ENCODE measurements at places on chromosomes 1 and 21. TPM values are rescaled to one million over a fixed set of nuclear protein-coding genes. Genes with fewer than 3 reads are reported as not detected.
A peak's percentile ranks its signal among the peaks of the same experiment; 100 is the strongest.

SLC35D1 gene
- 1.9 TPM for polyA plus RNA-seq

- no peak for DNase-seq
These were observed 98.6 kb downstream of the TBX19 start for GRCh38 chr1:168379104-168379860.

DNA sequence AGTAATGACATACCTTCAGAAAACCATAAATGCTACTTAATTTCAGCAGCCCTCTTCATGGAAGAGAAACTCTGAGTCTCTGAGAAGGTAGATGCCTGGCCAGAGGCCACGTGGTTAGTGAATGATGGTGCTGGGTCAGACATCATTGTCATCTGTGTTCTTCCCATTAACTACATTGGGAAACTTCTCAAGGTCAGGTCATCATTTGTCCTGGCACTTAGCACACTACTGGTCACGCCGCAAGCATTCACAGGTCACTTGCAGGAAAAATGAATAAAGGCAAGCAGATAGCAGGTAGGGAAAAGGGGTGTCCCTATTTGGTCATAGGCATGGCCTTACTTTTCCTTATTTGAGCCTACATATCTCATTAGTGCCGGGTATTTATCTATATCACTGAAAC, 220.1 kb upstream of the PROX1 start:
- no peak for DNase-seq

POLR3GL gene
- polyA plus RNA-seq, result 36.0 TPM

DNA sequence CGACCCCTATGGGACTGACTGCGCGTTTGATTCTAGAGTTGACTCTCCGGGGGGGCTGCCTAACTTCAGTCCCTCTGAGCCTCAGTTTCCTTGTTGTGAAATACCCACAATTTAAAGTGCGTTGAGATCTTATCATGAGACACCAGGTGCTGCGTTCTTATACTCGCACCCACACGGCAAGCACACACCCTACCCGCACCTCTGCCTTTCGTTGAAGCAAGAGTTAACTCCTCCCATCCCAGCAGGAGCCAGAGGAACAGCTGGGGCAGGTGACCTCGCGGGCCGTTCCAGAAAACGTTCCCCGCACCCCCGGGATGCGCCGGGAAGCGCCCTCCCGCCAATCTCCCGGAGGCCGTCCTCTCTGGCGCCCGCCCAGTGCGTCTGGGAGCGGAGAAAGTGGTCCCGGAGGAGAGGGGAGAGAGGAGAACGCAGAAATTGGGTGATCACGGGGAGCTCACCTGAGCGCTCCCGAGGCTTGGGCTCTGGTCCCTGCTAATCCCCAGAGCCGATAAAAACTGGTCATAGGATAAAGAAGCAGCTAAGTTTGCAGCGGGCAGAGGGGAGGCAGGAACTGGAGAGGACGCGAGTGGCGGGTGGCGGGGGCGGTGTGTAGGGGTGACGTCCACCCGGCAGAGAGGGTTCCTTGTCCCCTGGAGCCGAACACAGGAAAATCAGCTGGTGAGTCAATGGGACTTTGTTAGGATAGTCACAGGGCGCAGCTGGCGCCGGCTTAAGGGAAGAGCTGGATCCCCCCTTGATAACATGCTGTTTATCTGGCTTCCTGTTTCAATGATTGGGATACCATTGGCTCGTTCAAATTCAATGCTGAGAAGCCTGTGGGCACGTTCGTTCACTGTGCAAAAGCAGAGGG, 869 bp downstream of the NAV1 start:
- DNase-seq, result peak; percentile 47

SIM2 gene
- polyA plus RNA-seq, result 0.15 TPM

GRCh38 chr1:27531959-27532685, 42.2 kb upstream of the WASF2 start:
- DNase-seq, result no peak

DNA sequence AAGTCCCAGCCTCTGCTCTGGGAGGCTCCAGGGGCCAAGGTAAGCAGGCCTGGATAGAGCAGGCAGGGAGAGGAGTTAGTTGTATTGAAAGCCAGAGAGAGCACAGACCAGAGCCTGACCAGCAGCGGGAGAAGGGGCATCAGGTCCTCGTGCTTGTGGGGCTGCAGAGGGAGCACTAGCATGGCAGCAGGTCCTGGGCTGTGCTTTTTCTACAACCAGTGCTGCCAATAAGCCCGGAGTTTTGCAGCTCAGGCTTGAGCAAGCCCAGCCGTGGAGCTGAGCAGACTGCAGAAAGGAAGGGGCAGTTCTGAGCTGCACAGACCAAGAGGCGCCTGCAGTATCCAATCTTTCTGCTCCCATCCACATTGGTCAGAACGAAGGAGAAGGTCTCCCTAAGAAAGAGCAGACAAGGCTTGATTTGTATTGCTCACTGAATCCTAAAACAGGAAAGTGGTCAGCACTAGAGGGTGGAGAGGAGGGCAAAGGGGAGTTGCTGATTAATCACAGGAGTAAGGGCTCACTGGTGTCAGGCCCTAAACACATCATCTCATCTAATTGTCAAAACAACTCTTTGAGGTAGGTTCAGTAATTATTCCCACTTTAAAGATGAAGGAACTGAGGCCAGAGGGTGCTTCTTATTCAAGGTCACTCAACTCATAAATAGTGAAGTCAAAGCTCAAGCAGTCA, 2.7 kb downstream of the DENND2D start:
- DNase-seq, result no peak

DNA sequence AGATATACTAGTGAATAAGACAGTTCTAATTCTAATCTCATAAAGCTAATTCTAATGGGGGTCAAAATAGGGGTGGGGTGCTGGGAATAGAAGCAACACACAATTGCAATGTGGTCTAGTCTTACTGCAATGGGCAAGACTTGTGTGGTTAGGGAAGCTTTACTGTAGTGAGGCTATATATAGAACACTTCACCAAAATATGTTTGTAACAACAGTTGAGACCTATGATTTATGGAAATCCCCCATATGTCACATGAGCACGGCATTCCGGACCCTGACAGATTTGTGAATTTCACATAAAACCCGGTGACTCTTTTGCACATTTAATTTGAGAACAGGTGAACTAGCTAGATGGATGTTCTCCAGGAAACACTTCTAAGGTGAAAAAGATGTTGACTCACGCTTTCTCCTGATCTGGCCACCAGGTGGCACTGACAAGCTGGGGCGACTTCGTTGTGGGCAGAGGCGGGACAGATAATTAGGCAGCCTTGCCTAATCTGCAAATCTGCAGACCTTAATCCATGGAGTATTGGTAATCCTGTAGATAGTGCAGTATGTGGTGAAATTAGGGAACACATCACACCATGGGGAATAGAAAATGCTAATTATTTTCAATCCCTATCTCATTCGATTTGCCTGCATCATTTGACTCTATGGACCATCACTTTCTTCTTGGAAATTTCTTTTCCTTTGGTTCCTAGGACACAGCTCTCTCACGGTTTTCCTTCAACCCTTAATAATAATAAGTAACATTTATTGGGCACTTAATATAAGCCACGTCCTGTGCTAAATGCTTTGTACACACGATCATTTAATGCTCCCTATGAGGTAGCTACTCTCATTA, 37.7 kb downstream of the KIAA0040 start:
- peak; percentile 66 for DNase-seq

- DNase-seq, result no peak
These were observed 66.5 kb upstream of the RCC1 start for GRCh38 chr1:28439320-28439719.

- peak; percentile 95 for DNase-seq
These were observed at the start of gene NUAK2 for GRCh38 chr1:205321162-205321958. TSS of gene NUAK2 (minus strand) at chr1:205321745. CDS start at chr1:205321628, 117 bp downstream.

DNA sequence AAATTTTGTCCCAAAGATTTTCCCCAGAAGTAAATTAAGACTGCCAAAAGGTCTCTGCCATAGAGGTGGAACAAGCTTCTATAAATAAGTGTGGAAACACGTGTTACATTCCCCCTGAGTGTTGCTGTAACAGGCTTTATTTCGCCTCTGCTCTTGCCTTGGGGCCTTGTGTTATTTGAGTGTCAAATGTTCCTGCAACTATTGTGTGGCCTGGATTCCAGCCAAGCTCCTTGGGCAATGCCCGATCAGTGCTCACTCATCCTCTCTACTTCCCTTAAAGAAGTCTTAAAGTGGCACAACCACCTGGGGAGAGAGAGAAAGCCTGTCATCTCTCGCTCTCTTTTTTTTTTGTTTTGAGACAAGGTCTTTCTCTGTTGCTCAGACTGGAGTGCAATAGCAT, 156.7 kb downstream of the NR5A2 start:
- DNase-seq, result peak; percentile 89

FAAP20 gene
- polyA plus RNA-seq, result 160 TPM

DNA sequence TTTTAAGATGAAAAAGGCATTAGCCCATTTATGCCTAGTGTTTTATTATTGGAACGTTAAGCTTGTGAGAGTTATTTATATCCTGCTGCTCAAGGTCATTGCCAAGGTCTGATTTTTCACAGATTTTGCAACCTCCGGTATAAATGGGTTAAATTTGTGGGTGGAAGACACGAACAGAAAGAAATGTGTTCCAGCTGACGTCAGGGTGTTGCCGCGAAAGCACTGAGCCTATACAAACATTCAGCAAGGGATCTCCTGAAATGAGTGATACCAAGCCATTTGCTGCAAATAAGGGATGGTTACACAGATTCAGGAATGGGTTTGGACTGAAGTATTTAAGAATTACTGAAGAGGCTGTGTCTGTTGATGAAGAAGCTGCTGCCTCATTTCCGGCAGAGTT, 32.2 kb downstream of the TMED5 start:
- DNase-seq, result peak; percentile 16

S100A8 gene
- polyA plus RNA-seq, result 27.6 TPM

GRCh38 chr1:179955287-179955680, 674 bp downstream of the CEP350 start:
- DNase-seq, result peak; percentile 33

- DNase-seq, result no peak
These were observed 899 bp downstream of the OPRD1 start for GRCh38 chr1:28812669-28813468.

DNA sequence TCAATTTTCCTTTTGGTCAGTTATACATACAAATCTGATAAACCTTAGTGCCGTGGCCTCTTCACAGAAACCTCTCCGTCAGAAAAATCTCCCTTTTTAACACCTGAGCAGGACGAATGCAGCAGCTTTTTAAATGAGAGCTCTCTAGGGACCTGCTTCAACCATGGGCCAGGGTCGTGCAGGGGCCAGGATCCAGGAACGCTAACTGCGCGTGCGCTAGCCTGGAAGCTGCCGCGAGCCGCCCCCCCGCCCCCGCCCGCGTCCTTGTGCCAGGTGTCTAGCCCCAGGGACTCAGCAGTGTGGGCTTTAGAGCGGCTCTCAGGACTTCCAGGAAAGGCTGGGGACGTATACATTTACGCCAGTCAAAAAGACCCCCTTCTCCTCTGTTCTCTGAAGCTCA, 136.8 kb upstream of the FMN2 start:
- DNase-seq, result no peak

DNA sequence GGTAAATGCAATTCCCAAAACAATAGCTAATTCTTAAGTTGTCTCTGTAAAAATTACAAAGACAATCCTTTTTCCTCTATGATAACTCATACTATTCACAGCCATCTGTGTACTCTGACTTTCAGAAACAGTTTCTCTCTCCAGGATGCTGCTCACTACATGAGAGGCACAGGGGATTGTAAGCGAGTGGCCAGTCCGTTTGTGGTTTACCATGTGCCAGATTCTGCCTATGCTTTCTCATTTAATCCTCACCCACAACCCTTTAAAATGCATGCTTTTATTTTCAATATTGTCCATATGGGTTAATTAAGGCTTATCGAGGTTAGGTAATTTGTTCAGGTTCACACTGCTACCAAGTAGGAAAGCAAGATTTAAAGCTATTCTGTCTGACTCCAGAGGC, 23.0 kb downstream of the RGS1 start:
- DNase-seq, result no peak

CACNA1E gene
- polyA plus RNA-seq, result 2.7 TPM

DNA sequence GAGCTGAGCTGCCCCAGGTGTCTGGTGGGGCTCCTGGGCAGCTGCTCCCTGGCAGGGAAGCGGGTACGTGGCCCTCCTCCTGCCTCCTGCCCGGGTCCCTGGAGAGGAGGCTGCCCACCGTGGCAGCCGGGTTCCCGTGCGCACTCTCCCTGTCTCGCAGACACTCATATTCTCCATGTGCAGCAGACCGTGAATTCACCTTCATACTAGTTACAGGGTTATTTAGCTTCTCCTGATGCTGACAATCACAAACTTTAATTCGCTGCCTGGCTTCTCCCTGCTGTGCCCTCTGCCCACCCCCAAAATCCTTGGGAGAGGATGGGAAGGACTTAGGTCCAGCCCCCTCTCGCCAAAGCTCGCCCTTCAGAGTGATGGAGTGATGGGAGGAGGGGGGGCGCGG, 95.3 kb downstream of the CASZ1 start:
- DNase-seq, result no peak

IGSF9 gene
- 0.10 TPM for polyA plus RNA-seq

GBP2 gene
- 313 TPM for polyA plus RNA-seq

- no peak for DNase-seq
These were observed 468.5 kb downstream of the PCP4 start for GRCh38 chr21:40335704-40336103.

LDLRAD1 gene
- 0.54 TPM for polyA plus RNA-seq

SLC35F3 gene
- 0.81 TPM for polyA plus RNA-seq

GCSAML gene
- 0.03 TPM for polyA plus RNA-seq

DNA sequence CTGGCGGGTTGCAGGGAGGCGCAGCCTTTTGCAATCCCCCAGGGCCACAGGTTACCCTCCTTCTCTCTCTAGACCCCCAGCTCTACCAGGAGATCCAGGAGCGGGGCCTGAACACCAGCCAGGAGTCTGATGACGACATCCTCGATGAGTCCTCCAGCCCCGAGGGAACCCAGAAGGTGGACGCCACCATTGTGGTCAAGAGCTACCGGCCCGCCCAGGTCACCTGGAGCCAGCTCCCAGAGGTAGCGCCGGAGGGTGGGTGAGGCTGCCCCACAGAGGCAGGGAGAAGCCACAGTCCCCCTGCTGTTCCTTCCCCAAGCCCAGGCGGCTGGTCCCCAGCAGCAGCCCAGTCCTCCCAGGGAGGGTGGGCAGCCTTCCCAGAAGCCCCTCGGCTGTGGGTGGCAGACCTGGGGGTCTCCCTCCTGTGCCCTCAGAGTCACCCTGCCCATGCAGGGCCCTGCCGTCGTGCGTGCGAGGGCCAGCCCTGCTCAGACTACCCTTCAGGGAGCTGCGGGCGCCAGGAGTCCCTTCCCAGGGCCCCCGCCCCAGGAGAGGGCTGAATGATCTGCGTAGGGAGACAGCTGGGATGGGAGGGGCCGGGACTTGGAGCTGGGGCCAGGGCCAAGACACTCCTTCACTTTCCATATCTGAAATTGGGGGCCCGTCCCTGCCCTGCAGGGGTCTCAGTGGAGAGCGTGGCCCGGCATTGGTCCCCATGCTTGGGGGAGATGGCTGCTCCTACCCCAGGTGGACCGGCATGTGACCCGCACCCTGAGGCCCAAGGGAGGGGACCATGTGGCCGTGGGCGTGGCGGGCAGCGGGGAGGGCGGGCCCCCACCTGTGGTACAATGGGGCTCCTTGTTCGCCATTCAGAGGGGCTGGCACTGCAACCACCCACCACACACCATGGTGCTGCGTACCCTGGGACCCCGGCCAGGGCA, 12.9 kb downstream of the ARHGEF16 start:
- no peak for DNase-seq

Data from adrenal gland (tissue), 19 donors.